ENCODE measurements at places on chromosomes 2 and 18. TPM values are rescaled to one million over a fixed set of nuclear protein-coding genes. Genes with fewer than 3 reads are reported as not detected.
A peak's percentile ranks its signal among the peaks of the same experiment; 100 is the strongest.

Gene ST8SIA5
- total RNA-seq = not detected

GRCh38 chr2:21650569-21650968, 526.8 kb downstream of the TDRD15 start:
- DNase-seq = no peak
- no peak overlapping the region for H3K27ac ChIP-seq
- H3K4me3 ChIP-seq = no peak overlapping the region
- H3K4me1 ChIP-seq = no peaks in the 10 kb centered on the region

GRCh38 chr2:28543316-28544035, 47.6 kb downstream of the PLB1 start:
- no peak overlapping the region for H3K27ac ChIP-seq
- H3K27me3 ChIP-seq = no peaks in the 10 kb centered on the region
- peaks cover 43% of the 10 kb centered on the region for H3K4me1 ChIP-seq
- no peak overlapping the region for H3K4me3 ChIP-seq

DNA sequence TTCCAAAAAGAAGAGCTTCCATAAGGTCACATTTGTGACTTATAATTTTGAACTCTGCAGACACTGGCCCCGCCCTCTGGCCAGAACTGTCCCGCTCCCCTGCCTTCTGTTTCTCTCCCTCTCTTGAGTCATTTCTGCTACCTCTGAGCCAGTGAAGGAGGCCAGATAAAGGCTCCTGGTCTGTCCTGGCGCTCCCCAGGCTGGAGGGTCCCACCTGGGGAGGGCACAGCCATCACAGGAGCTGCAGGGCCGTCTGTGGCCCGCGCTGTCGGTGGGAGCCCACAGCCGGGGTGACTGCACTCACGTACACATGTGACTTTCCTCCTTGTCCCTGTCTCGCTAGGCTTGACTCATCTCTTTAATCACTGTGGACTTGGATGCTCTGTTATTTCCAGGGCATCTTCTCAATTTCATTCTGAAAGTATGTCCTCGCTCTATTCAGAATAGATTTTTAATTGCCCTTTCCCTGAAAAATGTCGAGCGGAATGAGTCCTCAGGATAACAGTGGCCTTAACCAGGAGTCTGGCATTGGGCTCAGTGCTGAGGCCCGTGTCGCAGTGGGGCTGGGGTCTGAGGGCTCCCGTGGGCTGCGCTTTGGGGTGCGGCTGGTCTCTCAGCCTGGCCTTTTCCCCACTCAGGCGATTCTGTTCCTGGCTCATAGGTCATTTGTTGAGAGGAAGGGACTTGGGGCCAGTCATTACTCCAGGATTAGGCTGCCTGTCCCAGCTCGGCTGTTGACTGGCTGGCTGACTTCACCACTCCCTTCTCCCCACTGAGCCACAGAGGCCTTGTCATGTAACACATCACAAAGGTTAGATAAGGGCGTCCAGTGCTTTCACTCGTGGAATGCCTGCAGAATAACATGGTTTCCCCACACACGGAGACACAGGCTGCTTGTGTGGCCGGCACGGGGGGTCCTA, 34.5 kb downstream of the KLHL29 start:
- DNase-seq = no peak
- H3K27me3 ChIP-seq = no peaks in the 10 kb centered on the region
- no peaks in the 10 kb centered on the region for H3K36me3 ChIP-seq
- H3K27ac ChIP-seq = no peak overlapping the region
- no peaks in the 10 kb centered on the region for H3K4me1 ChIP-seq

Gene OR6B2
- not detected for total RNA-seq

DNA sequence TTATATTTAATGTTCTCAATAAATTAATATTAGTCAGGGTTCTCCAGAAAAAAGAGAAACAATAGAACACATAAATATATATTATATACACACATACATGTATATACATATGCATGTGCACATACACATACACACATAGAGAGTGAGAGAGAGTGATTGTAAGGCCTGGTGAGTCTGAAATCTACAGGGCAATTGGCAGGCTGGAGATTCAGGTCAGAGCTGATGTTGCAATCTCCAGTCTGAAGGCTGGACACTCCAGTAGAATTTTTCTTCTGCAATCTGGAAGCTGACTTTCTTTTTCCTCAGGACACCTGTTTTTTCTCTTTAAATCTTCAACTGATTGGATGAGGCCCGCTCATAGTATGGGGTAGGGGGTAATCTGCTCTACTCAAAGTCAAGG, 3.2 kb downstream of the TMEM182 start:
- no peak overlapping the region for H3K27ac ChIP-seq
- no peaks in the 10 kb centered on the region for H3K27me3 ChIP-seq
- H3K4me3 ChIP-seq = no peak overlapping the region
- no peak for DNase-seq
- H3K4me1 ChIP-seq = no peaks in the 10 kb centered on the region

- H3K4me1 ChIP-seq = peaks cover 39% of the 10 kb centered on the region
- H3K4me3 ChIP-seq = peak overlapping the region; percentile 81
- H3K27me3 ChIP-seq = no peaks in the 10 kb centered on the region
- no peaks in the 10 kb centered on the region for H3K36me3 ChIP-seq
- DNase-seq = no peak
- H3K27ac ChIP-seq = peak overlapping the region; percentile 79
Measured at GRCh38 chr2:61535449-61535848, 2.7 kb downstream of the XPO1 start.

DNA sequence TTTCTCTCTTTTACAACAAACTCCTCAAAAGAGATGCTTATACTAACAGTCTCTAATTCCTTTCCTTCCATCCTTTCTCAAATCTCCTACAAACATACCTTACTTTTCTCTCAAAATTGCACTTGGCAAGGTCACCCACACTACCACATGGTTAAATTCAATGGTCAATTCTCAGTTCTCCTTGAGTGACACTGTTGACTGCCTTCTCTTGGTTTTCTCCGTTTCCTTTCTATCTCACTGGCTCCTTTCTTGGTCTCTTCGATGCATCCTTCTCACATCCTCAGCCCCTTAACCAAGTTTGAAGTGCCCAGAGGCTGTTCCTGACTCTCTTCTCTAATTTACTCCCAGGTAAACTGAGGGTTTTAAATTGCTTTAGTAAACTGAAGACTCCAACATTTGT, 12.5 kb downstream of the C1D start:
- no peak for DNase-seq
- no peak overlapping the region for H3K4me3 ChIP-seq
- H3K27ac ChIP-seq = no peak overlapping the region
- H3K4me1 ChIP-seq = peaks cover 8% of the 10 kb centered on the region
- H3K27me3 ChIP-seq = no peaks in the 10 kb centered on the region

- no peak overlapping the region for H3K27ac ChIP-seq
- no peak overlapping the region for H3K4me3 ChIP-seq
- H3K27me3 ChIP-seq = no peaks in the 10 kb centered on the region
- H3K36me3 ChIP-seq = no peaks in the 10 kb centered on the region
- no peaks in the 10 kb centered on the region for H3K4me1 ChIP-seq
- no peak for DNase-seq
Measured at GRCh38 chr2:159175927-159176326, 110.6 kb downstream of the WDSUB1 start.

- no peak for DNase-seq
- H3K4me3 ChIP-seq = no peak overlapping the region
- H3K36me3 ChIP-seq = no peaks in the 10 kb centered on the region
- no peaks in the 10 kb centered on the region for H3K4me1 ChIP-seq
- no peaks in the 10 kb centered on the region for H3K27me3 ChIP-seq
Measured at GRCh38 chr18:50626317-50626716, 66.4 kb downstream of the MAPK4 start.

Gene INHBB
- not detected for total RNA-seq

Gene HADHB
- 80.2 TPM for total RNA-seq

- H3K36me3 ChIP-seq = no peaks in the 10 kb centered on the region
- no peak for DNase-seq
- no peaks in the 10 kb centered on the region for H3K4me1 ChIP-seq
- no peak overlapping the region for H3K27ac ChIP-seq
- no peak overlapping the region for H3K4me3 ChIP-seq
Measured at GRCh38 chr18:78901923-78902794, 77.5 kb upstream of the SALL3 start.

- H3K27ac ChIP-seq = no peak overlapping the region
- H3K4me1 ChIP-seq = no peaks in the 10 kb centered on the region
- H3K4me3 ChIP-seq = no peak overlapping the region
- H3K36me3 ChIP-seq = no peaks in the 10 kb centered on the region
Measured at GRCh38 chr2:29601872-29602271, 319.5 kb downstream of the ALK start.

Gene VWA3B
- not detected for total RNA-seq

DNA sequence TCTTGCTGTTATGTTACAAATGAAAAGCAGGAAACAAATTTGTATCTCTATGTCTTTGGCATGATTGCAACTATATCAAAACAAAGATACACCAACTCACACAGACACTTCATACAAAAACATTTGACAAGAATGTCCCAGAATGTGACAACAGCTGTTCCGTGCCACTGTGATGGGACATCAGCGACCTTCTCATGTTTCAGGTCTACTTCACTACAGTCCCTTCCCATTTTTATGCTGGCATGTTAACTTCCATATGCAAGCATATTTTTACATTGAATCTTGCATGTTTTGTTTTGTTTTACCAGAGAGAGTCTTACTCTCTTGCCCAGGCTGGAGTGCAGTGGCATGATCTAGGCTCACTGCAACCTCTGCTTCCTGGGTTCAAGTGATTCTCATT, 71.2 kb downstream of the STK25 start:
- peaks cover 7% of the 10 kb centered on the region for H3K27me3 ChIP-seq
- H3K36me3 ChIP-seq = no peaks in the 10 kb centered on the region
- H3K27ac ChIP-seq = no peak overlapping the region

Gene OR6B3
- not detected for total RNA-seq

DNA sequence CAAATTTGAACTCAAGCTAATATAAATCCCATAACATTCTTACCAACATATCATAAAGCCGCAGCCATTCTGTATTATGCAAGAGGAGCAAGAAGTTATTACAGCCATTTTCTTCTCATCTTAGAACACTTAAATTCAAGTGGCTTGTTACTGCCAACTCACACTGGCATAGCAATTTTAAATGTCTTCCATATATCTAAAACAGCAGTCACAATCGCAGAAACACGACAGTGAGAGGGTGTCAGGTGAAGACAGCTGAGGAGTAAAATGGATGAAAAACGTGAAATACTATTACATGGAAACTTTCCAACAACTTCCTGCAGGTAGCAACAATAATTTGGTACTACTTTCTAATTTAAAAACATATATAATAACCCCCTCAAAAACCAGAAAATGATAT, 17.9 kb downstream of the PPP3R1 start:
- no peak overlapping the region for H3K27ac ChIP-seq
- no peaks in the 10 kb centered on the region for H3K27me3 ChIP-seq
- H3K4me1 ChIP-seq = peaks cover 70% of the 10 kb centered on the region
- H3K4me3 ChIP-seq = no peak overlapping the region

GRCh38 chr2:162118166-162119031, 33.6 kb downstream of the GCG start:
- DNase-seq = no peak
- H3K4me1 ChIP-seq = no peaks in the 10 kb centered on the region
- no peaks in the 10 kb centered on the region for H3K36me3 ChIP-seq
- H3K27ac ChIP-seq = no peak overlapping the region
- no peak overlapping the region for H3K4me3 ChIP-seq
- no peaks in the 10 kb centered on the region for H3K27me3 ChIP-seq

DNA sequence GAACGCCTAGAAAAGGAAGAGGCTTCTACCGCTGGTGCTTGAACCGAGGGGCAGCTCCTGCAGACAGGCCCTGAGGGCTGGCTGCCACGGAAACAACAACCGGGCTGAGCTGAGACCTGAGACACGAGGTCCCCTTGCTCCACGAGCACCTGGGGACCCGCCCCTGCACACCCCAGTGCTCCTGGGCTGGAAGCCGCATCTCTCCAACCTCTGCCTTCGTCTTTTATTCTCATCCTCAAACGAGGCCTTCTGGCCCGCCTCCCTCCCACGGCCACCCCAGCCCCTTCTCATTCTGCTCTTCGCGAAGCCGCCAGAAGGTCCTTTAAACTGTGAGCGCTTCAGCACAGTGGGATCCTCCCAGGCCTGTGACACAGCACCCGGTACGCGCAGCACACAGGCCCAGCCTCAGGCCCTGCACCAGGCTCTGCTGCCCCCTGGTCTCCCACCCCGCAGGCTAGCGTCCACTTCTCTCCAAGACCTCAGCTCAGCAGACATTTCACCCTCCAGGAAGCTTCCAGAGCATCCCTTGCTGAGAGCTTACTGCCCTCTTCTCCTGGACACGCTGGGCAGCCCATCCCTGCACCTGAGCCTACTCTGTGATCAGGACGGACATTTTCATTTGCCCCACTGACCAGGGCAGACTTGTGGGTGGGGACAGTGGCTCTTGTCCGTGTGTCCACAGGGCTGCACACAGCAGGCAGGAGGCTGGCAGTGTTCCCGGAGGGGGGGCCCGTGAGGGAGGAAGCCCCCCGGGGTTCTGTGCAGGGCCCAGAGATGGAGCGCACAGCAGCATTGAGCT, 149.7 kb downstream of the PXDN start:
- H3K4me3 ChIP-seq = no peak overlapping the region
- no peak overlapping the region for H3K27ac ChIP-seq
- no peaks in the 10 kb centered on the region for H3K36me3 ChIP-seq
- no peaks in the 10 kb centered on the region for H3K27me3 ChIP-seq

GRCh38 chr2:159442159-159442852, 155.8 kb upstream of the WDSUB1 start:
- DNase-seq = no peak
- no peak overlapping the region for H3K27ac ChIP-seq
- no peaks in the 10 kb centered on the region for H3K4me1 ChIP-seq
- no peaks in the 10 kb centered on the region for H3K27me3 ChIP-seq

Gene CXCR1
- total RNA-seq = not detected

Gene G6PC2
- total RNA-seq = not detected

Gene FLACC1
- total RNA-seq = 2.5 TPM

Gene KCTD1
- total RNA-seq = 3.5 TPM

DNA sequence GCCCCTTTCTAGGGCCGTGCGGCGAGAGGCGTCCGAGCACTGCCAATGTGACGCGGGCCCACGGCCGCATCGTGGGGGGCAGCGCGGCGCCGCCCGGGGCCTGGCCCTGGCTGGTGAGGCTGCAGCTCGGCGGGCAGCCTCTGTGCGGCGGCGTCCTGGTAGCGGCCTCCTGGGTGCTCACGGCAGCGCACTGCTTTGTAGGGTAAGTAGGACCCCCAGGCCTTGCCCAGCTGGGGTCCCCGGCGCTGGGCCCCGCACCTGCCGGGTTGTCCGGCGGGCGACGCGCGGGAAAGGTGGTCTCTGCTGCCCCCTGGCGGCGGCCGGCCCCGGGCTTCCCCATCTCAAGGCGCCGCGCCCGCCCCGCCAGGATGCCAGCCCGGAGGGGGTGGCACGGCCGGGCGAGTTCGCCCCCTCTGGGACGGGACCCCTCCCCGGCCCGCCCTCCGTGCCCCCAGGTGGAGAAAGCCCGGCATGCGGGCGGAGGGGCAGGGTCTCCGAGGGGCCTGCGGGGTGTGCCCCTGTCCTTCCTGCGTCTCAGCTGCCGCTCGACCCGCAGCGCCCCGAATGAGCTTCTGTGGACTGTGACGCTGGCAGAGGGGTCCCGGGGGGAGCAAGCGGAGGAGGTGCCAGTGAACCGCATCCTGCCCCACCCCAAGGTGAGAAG, 1.9 kb downstream of the PRSS56 start:
- H3K4me3 ChIP-seq = no peak overlapping the region
- H3K36me3 ChIP-seq = no peaks in the 10 kb centered on the region
- no peak overlapping the region for H3K27ac ChIP-seq
- peaks cover 22% of the 10 kb centered on the region for H3K27me3 ChIP-seq
- peaks cover 10% of the 10 kb centered on the region for H3K4me1 ChIP-seq
- peak; percentile 67 for DNase-seq

Gene CAPN14
- total RNA-seq = 0.31 TPM

GRCh38 chr2:134897932-134898331, 20.7 kb upstream of the CCNT2 start:
- no peak overlapping the region for H3K4me3 ChIP-seq
- H3K4me1 ChIP-seq = no peaks in the 10 kb centered on the region
- H3K27ac ChIP-seq = no peak overlapping the region
- H3K36me3 ChIP-seq = no peaks in the 10 kb centered on the region
